ENCODE measurements at places on chromosomes 11 and 22.

GRCh38 chr22:32528984-32529982, 54.7 kb downstream of the FBXO7 start:
- no peak for DNase-seq
- peak overlapping the region; percentile 68 for H3K27ac ChIP-seq
- no peaks in the 10 kb centered on the region for H3K27me3 ChIP-seq
- H3K4me1 ChIP-seq = peaks cover 36% of the 10 kb centered on the region
- H3K4me3 ChIP-seq = no peak overlapping the region

DNA sequence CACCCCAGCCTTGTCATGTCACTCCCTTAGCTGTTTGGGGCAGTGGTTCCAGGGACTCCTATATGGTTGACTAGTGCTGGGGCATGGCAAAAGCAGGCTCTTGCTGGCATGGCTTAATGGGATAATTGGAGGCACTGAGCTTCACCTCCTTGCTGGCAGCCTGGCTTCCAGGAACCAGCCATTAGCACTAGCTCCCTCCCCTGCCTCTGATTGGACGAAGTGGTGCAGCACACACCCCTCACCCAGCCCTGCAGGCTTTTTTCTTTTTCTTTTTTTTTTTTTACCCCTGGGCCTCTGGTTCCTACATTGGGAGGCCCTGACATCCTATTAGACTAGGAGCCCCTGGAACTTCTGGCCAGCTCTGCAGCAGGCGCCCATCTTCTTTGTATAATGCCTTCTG, 18.6 kb downstream of the PHLDB1 start:
- H3K4me1 ChIP-seq = peaks cover 87% of the 10 kb centered on the region
- H3K27ac ChIP-seq = no peak overlapping the region
- DNase-seq = no peak
- H3K36me3 ChIP-seq = no peaks in the 10 kb centered on the region
- no peak overlapping the region for H3K4me3 ChIP-seq

- no peaks in the 10 kb centered on the region for H3K27me3 ChIP-seq
- H3K4me1 ChIP-seq = peaks cover 3% of the 10 kb centered on the region
- no peak overlapping the region for H3K27ac ChIP-seq
- no peak for DNase-seq
- H3K4me3 ChIP-seq = no peak overlapping the region
These were observed 23.9 kb downstream of the MCHR1 start for GRCh38 chr22:40703174-40703573.

DNA sequence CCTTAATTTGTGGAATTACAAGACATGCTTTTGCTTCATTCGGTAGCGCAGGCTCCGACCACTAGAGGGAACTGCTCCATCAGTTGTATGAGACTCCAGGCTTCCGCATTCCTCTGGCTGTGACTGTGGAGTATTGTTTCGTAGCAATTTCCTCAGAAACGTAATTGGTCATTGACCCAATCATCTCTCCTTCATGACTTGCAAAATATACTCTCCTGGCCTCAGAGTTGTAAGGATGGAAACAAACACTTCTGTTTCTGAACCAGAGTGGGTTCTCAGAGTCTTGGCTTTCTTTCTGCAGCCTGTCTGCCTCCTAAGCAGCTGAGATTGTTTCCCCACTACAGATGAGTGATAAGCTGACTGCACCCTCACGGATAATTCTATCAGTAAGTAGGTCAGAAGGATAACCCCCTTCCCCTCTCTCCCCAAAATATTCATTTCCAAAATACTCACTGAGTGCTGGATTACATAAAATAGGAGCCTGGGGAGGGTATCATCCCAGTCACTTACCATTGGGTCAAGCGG, 146.8 kb upstream of the ZC3H12C start:
- peak overlapping the region; percentile 72 for H3K27ac ChIP-seq
- no peaks in the 10 kb centered on the region for H3K27me3 ChIP-seq
- peak; percentile 14 for DNase-seq
- peak overlapping the region; percentile 54 for H3K4me3 ChIP-seq

DNA sequence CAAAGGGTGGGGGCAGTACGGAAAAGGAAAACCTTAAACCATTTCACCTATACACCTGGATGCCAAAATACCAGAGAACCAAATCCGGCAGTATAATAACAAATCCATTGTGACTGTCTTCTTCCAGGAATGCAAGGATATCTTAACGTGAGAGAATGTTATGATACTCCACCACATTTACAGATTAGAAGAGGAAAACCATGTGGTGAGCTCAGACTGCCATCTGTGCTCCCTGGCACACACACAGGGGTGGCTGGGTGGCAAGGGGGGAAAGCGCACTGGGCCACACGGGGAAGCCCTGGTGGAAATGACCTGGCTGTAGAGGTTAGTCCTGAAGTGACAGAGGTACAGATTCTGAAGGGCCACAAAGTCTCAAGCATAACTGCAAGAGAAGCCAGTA, 9.9 kb downstream of the EIF1AD start:
- DNase-seq = no peak
- H3K36me3 ChIP-seq = peaks cover 28% of the 10 kb centered on the region
- no peak overlapping the region for H3K4me3 ChIP-seq
- H3K27ac ChIP-seq = no peak overlapping the region

DNA sequence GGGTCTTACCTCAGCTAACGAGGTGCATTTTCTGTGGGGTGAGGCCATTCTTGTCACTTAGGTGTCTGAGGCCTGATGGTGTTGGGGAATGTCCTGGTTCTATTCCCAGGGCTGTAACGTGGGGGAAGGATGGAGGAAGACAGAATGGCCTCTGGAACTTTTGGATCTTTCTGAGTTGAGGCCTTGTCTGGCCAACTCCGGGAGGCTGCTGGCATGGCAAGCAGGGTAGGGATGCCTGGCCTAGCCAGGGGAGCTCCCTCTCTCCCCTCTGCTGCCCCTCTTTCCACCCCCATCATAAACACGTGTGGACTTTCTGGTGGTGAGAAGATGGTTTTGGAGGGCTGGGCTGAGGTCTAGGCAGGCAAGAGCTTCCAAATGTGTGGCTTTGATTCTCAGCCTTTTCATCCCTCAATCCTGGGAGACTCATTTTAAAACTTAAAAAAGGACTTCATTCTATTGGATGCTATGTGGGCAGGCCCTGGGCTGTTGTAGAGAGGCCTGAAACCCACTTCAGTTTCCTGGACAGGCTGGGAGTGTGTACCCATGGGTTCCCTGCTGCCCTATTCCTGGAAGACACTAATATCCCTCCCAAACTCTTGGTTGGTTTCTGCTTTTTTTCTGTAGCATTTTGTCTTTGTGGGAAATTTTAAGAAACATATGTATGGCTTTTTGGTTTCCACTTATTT, 30.9 kb downstream of the ZBTB16 start:
- peak overlapping the region; percentile 16 for H3K27ac ChIP-seq
- no peaks in the 10 kb centered on the region for H3K27me3 ChIP-seq
- no peak overlapping the region for H3K4me3 ChIP-seq
- DNase-seq = no peak

DNA sequence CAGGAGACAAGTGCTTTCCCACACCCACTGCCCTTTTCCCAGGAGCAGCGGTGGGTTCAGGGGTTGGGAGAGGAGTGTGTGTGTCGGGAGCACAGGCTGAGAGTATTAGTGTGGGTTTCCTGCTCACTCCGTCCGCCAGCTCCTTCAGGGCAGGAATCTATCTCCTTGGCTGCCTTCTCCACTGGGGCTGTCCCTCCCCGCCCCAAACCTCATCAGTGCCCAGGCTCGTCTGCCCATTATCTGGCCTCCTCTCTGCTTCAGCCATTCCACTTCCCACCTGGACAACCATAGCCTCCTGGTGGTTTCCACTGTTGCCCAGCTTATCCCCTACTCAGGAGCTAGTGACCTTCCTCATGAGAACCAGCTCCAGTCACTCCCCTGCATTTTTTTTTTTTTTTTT, 19.9 kb downstream of the ASPHD2 start:
- DNase-seq = no peak
- H3K4me3 ChIP-seq = no peak overlapping the region
- H3K36me3 ChIP-seq = peaks cover 13% of the 10 kb centered on the region
- H3K4me1 ChIP-seq = no peaks in the 10 kb centered on the region
- no peak overlapping the region for H3K27ac ChIP-seq

DNA sequence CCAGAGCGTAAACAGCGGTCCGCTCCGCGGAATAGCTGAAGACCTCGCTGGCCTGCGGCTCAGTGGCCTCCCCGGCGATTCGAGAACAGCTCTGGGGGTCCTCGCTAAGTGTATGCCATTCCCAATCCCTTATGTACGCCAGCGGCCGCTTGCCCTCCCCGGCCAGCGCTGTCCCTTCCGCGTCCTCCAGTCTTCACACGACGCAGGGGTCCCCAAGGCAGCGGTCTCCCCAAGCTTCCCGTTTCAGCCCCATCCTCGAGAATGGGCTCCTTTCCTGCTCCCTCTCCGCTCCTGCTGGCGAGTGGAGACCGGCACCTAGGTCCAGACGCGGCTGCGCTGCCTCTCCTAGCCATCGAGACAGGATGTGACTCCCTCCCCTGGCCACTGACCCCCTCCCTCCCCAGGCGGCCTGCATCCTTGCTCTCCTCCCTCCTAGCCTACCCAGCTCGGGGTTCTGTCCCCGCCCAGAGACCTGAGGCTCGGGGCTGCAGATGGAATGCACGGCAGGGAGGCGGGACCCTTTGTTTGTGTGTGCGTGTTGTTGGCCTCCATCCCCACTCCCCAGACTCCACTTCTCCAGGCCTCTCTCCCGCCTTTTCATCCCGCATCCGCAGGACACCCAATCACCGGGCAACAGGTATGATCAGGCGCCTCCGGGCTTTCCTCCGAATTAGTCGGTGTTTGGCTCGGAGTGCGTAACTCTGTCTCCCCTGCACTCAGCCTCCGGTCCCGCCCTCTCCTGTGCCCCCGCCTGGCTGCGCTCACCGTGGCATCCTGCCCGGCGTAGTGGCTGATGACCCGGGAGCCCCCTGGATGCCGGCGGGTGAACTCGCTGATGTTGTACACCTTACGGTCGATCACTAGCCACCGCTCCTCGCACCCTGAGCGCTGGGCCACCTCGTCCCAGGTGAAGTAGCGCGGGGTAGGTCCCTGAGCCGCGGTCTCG, 740 bp downstream of the FADS1 start:
- no peaks in the 10 kb centered on the region for H3K36me3 ChIP-seq
- no peak for DNase-seq
- peak overlapping the region; percentile 57 for H3K4me3 ChIP-seq
- H3K27ac ChIP-seq = peak overlapping the region; percentile 86
- H3K4me1 ChIP-seq = peaks cover 22% of the 10 kb centered on the region

DNA sequence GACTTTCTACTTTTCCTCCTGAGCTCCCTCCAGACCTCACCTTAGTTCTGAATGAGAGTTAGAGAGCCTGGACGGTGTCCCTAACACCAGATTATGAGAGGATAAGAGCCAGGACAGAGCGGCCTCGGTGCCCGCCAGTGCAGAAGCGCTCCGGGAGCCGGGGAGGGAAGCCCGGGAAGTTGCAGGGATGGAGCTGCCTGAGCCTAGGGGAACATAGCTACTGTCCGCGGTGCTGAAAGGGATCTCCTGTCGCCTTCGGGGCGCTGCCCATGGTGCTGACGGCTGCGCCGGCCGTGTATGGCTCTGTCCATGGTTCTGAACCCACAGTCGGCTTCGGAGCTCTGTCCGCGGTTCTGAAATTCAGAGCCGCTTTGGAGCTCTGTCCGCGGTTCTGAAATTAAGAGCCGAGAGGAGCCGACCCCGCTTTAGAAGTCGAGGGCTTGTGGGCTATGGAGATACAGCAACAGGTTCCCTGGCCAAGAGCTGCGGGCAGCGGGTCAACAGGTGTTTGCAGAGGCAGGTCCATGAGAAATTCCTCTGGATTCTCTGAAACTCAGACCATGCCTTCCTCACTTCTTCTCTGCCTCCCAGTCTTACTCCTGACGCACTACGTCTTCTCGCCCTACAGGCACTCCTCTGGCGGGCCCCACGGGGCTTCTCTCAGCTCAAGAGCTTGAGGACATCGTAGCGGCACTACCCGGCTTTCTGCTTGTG, 814 bp downstream of the NPAS4 start:
- H3K4me3 ChIP-seq = no peak overlapping the region
- H3K27me3 ChIP-seq = peaks cover 33% of the 10 kb centered on the region
- H3K4me1 ChIP-seq = peaks cover 38% of the 10 kb centered on the region
- H3K27ac ChIP-seq = no peak overlapping the region

GRCh38 chr11:121206810-121207209, 85.8 kb upstream of the SC5D start:
- H3K36me3 ChIP-seq = no peaks in the 10 kb centered on the region
- no peak for DNase-seq
- H3K27ac ChIP-seq = no peak overlapping the region
- no peaks in the 10 kb centered on the region for H3K4me1 ChIP-seq
- H3K27me3 ChIP-seq = no peaks in the 10 kb centered on the region
- H3K4me3 ChIP-seq = no peak overlapping the region

GRCh38 chr11:77401486-77402217, 72.2 kb downstream of the PAK1 start:
- DNase-seq = no peak
- H3K36me3 ChIP-seq = no peaks in the 10 kb centered on the region
- no peaks in the 10 kb centered on the region for H3K27me3 ChIP-seq
- peak overlapping the region; percentile 55 for H3K27ac ChIP-seq
- H3K4me3 ChIP-seq = no peak overlapping the region
- peaks cover 42% of the 10 kb centered on the region for H3K4me1 ChIP-seq

DNA sequence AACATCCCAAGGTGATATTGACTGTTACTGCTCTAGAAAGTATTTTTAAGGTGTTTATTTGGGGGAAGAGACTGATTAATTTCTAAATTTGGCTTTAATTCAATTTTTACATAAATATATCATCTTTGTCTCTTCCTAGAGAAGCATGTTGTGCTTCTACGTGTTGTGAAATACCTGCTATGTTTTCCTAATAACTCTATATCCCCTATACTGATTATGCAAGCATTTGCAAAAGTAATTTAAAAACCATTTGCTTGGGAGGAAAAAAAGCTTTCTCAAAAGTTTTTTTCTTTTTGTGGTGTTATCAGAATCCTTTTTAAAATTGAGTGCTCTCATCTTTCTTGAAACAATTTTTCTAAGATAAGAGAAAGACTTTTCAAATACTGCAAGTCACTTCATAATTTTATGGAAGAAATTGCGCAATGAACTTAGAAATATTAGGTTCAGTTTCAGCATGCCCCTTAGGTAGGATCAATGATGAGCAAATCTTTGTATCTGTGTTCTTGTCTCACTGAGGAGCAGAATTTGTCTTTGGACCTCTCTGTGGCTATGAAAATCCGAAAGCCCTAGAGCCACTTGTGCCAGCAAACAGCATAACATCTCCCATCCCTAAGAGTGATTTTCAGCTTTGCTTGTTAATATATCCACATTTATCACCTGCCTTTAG, 7.4 kb upstream of the BLID start:
- no peak overlapping the region for H3K4me3 ChIP-seq
- no peak overlapping the region for H3K27ac ChIP-seq
- H3K4me1 ChIP-seq = no peaks in the 10 kb centered on the region
- H3K36me3 ChIP-seq = no peaks in the 10 kb centered on the region
- H3K27me3 ChIP-seq = no peaks in the 10 kb centered on the region
- no peak for DNase-seq
